Bronchial smooth muscle cell (primary cell): ENCODE measurements at places on chromosomes 11 and 22. TPM values are rescaled to one million over a fixed set of nuclear protein-coding genes. Genes with fewer than 3 reads are reported as not detected.

The VSIG2 gene
- total RNA-seq: 0.09 and 0.16 TPM in 2 replicates

The L3MBTL2 gene
- 15.9 and 20.4 TPM in 2 replicates for total RNA-seq

The AQP11 gene
- total RNA-seq: 3.9 and 4.4 TPM in 2 replicates

The C11orf52 gene
- total RNA-seq: 0.47 TPM in 1 of 2 replicates, not detected in the other

The ADM2 gene
- total RNA-seq: 0.16 and 0.86 TPM in 2 replicates

The SCO2 gene
- 2.6 and 2.8 TPM in 2 replicates for total RNA-seq

The SCGB1C1 gene
- not detected in 2 replicates for total RNA-seq

The CCDC89 gene
- 7.1 and 8.7 TPM in 2 replicates for total RNA-seq

The RFPL3 gene
- total RNA-seq: not detected in 2 replicates

The AP1B1 gene
- 37.5 and 48.2 TPM in 2 replicates for total RNA-seq
